ENCODE measurements at places on chromosomes 1 and 21.

GRCh38 chr1:6025269-6026094, 20.2 kb upstream of the KCNAB2 start:
- peak; percentile 44 for DNase-seq

- DNase-seq: no peak
Observed at GRCh38 chr1:242349636-242350035, 174.9 kb downstream of the PLD5 start.

GRCh38 chr1:50139339-50140181, 30.8 kb downstream of the ELAVL4 start:
- DNase-seq: no peak

- DNase-seq: no peak
Observed at GRCh38 chr1:177571076-177571475, 398.8 kb downstream of the SEC16B start.

DNA sequence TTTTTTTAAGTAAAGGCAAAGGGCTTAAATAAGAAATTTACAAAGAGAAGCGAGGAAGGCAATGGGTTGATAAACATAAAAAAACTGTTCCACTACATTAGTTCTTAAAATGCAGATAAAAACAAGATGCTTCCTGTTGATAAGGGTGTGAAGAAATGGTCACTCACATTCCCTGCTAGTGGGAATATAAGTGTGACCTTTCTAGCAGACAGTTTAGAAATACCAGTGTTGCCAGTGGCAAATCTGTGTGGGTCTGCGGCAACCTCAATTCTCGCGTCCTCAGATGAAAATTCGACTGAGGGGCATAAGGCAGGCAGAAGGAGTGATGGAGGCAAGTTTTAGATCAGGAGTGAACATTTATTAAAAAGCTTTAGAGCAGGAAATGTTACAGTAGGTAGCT, 151.1 kb downstream of the NTNG1 start:
- no peak for DNase-seq

DNA sequence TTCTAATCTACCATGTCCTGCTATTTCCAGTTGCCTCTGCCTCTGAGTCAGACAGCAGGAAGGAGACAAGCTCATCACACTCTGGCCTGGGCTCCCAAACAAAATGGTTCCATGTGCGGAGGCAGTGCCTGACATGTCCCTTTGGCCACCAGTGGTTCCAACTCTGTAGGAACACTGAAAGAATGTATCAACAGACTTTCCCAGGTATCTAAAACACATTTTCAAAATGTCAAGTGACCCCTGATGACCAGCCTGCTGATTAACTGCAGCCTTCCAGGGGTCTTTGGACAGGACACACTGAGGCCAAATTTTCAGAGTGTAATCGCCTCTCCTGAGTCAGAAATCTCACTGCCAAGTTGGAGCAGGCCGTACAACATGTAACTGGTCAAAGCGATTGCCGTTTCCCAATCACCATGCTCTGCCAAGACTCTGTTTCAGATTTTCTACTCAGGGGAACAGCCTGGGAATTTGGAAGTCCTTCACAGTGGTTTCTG, 172.7 kb downstream of the TPR start:
- no peak for DNase-seq

DNA sequence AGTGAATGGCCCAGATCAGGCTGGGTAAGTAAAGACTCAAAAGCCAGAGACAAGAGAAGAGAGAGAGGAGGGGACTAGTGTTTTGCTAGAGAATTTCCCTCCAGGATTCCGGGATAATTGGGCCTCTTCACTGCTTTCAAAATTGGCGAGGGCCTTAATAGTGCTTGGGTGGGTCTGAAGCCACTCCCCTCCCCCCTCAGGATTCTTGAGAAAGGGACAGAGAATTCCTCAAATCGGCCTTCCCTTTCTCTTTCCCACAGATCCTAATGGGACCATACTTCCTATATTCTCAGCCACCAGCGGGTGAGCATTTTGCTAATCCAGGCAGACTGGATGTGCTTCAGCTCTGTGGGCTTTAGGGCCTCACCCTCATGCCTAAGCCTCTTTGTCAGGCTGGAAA, 11.9 kb downstream of the SFN start:
- no peak for DNase-seq

DNA sequence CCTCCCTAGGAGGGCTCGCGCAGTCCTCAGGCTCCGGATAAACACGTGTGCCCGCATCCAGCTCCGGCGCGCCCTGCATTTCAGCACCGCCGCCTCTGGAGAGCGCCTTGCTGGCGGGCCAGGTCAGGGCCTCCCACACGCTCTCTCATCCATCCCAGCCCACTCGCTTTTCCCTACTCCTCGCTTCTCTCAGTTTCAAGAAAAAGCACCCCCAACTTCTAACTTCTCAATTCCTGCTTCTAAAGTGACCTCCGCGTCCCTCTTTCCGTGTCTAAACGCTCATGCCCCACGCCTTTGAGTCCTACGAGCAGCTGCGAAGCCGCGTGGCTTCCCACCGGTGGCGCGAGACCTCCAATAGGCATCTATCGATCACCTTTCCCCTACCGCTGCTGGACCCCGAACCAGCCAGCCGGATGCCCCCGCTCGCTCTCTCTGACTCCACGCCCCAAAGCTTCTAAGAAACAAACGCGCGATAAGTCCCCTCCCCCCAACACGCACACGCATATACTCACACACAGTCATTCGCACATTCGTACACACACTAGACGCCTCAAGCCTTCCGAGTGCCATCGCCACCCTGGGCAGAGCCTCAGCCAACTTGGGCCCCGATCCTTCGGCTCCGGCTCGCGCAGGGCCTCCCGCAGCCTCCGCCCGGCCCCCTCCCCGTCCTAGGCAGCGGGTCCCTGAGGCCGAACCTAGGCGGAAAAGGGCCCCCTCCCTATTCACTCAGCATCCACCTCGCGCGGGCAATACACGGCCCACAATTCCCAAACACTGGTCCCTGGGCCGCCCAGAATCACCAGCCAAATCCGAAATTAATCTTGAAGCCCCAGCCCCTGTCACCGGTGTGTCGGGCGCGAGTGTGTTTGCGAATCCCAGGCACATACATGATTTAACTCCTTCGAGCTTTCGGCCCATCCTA, 1.1 kb downstream of the NMNAT2 start:
- peak; percentile 16 for DNase-seq

- no peak for DNase-seq
Observed at GRCh38 chr21:46005081-46005480, 23.5 kb downstream of the COL6A1 start.

GRCh38 chr1:12064073-12064969, 1.2 kb downstream of the TNFRSF8 start:
- no peak for DNase-seq

GRCh38 chr1:119653135-119653838, 5.2 kb upstream of the ZNF697 start:
- no peak for DNase-seq

- no peak for DNase-seq
Observed at GRCh38 chr1:119341372-119341947, 27.1 kb upstream of the HAO2 start.

- DNase-seq: no peak
Observed at GRCh38 chr1:242886137-242886536, 361.6 kb upstream of the PLD5 start.

DNA sequence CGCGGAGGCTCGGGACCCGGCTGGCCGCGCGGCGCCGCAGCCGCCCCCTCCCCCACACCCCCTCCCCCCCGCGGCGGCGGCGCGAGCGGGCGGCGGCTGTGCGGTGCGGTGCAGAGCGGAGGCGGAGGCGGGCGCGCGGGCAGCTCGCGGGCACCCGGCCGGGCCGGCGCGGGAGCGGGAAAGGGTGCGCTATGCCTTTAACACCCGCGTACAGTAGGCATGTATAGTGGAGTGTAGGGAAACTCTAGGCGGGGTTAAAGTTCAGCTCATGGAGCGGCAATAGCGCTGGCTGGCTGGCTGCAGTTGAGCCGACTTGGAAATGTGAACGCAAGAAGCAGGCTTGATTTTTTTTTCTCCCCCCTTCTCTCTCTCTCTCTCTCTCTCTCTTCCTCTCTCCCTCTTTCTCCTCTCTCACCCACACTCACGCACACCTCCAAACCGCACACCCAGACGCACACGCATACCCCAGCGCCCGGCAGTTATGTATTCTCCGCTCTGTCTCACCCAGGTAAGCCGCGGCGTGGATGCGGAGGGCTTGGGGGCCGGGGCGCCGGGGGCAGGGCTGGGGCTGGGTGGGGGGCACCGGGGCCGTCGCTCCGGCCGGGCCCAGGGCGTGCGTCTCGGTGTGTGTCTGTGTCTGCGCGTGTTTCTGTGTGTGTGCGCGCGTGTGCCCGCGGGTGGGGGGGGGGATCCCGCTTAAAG, at the start of gene NFIA:
TSS of gene NFIA (plus strand) at position 251 of the 702 bp plus-strand sequence.
- DNase-seq: peak; percentile 62

DNA sequence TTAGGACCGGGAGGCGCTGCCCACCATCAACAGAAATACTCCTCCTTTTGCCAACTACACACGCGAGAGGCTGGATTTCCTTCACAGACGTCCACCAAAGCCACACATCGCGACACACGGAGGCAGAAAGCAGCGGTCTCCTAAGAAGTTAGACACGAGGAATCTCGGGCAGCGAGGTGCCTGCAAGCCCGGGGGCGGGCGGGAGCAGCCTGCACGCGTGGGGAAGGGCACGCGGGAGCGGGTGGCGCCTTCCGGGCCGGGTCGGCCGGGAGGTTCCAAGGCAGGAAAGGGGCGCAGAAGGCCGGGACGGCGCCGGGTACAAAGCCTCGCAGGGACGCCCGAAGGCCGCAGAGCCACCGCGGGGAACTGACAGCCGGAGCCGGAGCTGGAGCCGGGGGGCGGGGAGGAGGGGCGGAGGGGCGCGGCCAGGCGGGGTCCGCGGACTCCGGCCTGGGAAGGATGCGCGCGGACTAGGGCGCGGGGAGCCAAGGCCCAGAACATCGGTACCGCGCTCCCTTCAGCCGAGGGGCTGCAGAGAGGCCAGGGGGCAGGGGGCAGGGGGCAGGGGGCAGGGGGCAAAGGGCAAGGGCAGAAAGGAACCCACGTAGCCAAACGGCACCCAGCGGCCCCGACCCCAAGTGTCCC, 722 bp downstream of the NPHP4 start:
- peak; percentile 60 for DNase-seq

DNA sequence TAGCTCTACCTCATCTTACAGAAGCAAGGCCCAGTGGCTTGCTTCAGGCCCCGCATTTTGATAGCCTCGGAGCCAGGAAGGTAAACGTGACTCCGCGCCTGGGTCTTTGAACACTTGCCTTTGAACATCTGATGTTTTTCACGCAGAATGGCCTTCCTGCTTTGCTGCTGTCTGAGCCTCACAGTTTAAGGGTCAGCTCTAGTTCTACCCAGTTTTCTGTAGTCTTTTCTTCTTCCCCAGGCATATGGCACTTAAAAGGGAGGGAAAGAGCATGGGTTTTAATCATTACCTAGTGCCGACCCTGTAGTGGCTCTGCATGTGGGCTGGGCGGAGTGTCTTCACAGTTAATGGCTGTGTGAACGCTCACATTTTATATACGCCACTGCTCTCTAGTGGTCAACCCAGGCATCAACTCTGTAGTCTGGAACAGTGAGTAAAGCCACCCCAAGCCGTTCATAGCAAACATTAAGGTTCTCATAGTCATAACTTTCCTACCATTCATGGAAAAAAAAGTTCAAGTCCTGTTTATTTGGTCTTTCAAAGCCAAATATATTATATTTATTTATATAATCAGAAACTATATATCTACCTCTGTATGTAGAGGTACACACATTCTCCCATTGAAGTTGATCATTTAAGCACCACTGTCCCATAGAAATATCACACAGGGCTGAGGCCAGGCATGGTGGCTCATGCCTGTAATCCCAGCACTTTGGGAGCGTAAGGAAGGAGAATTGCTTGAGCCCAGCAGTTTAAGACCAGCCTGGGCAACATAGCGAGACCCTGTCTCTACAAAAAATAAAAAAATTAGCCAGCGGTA, 78.1 kb downstream of the IER5 start:
- DNase-seq: peak; percentile 82

- no peak for DNase-seq
Observed at GRCh38 chr1:60152891-60153290, 79.3 kb upstream of the C1orf87 start.

- no peak for DNase-seq
Observed at GRCh38 chr1:8426996-8427395, 109.1 kb downstream of the SLC45A1 start.

Data from B cell (primary cell).